Right ventricle myocardium superior (tissue), 1 donor: ENCODE measurements at places on chromosomes 3 and 15.
A peak's percentile ranks its signal among the peaks of the same experiment; 100 is the strongest.

GRCh38 chr3:19065027-19065426 is 83.3 kb upstream of the KCNH8 start:
- no peak for DNase-seq

- DNase-seq = no peak
These were observed 558.5 kb downstream of the MECOM start for GRCh38 chr3:169104972-169105371.

DNA sequence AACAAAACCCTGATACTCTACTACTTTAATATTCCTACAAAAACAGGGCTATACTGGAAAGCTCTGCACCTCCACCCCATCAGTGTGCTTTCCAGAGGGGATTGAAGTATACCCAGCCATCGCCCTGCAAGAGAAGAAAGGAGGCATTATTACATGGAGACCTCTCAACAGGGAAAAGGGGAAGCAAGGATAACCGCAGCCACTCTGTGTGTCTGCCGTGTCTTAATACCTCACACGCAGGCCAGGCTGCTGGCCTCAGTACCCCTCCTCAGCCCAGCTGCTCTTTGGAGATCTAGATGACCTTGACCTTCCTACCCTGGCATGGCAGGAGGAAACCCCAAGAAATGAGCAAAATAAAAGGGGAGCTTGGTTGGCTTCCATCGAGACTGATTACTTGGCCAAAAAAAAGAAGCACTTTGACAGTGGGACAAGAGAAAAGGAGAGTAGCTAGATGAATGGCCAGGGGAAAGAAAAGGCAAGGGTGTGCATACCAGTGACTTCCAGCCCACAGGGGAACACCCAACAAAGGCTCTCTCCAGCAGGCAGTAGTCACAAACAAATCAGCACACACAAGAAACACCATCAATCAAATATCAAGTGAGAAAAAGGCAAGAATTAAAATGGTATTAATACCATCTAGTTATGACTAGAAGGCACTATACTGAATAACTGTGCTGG is 129.4 kb downstream of the STT3B start:
- no peak for DNase-seq

DNA sequence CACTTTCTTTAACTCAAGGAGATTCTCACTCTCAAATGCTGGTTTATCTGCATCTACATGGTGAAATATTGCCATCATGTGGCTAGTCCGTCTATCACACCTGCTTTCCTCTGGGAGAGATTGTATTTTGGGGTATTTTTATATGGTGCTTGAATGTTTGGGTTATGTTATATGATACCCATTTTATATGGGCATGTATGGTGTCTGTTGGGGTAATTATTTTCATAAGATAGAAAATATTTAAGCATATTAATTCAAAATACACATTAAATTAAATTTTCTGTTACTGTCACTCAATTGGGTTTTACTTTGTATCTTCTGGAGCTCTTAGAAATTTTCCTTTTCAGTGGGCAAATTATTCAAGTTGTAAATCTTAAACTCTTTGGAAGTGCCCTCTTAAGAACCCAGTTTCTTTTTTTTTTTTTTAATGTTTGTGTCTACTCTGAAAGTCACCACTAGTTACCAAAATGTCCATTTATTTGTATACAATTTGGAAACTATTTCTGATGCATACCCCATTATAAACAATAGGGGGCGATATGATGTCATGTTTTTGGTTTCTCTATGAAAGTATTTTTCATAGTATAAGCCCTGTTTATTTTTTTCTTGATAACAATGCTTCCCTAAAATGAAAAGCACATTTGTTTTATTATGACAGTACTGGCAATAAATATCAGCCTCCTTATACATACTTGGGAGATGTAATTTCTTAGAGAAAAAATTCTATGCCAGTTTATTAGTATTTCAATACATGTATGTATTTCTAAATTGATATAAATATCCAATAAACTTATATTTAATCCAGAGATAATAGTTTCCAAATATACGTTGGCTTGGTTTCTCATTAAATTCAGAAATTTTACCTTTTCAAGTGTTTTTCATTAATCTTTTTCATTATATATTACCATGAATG is 36.1 kb upstream of the PLSCR5 start:
- no peak for DNase-seq

DNA sequence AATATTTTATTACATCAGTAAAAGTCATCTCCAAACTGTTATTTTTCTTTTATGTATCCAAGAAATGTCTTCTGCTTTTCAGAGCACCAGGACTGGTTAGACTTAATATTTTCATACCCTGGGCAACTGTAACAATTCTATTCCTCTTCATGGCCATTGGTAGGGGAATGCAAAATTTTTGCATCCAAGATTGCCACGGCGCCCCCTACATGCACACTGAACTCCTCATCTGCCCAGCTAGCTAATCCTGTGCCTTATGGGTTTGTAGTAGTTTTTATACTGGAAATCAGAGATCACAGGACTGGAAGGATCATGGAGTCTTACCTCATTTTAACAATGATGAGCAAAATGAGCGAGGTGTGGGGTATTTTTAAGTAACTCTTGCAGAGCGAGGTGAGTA is 74.2 kb downstream of the CRTC3 start:
- DNase-seq = peak; percentile 67

GRCh38 chr3:212432-212831 is 15.9 kb downstream of the CHL1 start:
- no peak for DNase-seq

DNA sequence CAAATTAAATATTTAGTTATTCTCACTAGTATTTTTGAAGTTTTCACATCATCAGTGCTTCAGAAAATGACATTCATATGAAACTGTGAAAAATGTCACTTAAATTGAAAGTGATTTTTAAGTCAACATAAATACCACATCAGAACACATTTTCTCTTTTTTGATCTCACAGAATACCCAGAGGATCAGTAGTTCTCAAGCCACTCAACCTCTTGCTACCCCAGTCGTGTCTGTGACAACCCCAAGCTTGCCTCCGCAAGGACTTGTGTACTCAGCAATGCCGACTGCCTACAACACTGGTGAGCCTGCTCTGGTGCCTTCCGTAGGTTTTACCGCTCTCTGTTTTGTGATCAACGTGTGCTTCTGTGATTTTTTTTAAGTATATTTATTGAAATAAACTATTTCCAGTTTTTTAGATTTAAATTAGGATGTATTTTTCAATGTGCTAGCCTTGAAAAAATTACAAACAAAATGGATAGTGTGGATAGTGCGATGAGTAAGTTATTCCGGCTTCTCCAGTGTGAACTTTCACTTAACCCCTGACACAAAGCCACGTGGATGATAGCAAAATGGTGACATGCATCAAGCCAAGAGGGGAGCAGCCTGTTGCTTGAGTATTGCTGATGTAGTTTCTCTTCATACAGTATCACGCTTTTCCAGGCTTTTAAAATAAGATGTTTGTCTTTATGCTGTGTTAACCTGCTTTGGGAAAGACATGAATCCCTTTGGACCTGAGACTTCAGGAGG is 26.5 kb downstream of the LYSMD4 start:
- DNase-seq = no peak

DNA sequence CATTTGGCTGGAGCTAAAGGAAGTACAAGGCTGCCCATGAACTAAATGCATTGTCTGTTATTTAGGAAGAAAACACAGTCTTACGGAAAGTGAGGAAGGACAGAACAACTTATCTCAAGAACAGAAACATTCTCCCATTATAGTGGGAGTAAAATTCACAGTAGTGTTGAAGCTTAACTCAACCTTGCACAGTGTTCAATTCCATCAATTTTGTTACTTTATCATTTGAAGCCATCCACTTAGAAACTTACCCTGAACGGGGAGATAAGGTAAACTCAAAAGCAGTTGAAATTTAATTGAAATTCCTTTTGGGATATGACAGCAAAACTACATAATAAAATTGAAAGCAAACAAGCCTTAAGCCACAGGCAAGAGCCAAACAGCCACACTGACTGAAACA is 186.9 kb downstream of the PCCB start:
- no peak for DNase-seq

GRCh38 chr3:46867550-46867898 is 4.3 kb upstream of the MYL3 start:
- DNase-seq = peak; percentile 93

GRCh38 chr3:21786438-21786797 is 35.4 kb upstream of the ZNF385D start:
- no peak for DNase-seq

GRCh38 chr15:74006774-74007639 is 12.5 kb downstream of the PML start:
- DNase-seq = no peak

DNA sequence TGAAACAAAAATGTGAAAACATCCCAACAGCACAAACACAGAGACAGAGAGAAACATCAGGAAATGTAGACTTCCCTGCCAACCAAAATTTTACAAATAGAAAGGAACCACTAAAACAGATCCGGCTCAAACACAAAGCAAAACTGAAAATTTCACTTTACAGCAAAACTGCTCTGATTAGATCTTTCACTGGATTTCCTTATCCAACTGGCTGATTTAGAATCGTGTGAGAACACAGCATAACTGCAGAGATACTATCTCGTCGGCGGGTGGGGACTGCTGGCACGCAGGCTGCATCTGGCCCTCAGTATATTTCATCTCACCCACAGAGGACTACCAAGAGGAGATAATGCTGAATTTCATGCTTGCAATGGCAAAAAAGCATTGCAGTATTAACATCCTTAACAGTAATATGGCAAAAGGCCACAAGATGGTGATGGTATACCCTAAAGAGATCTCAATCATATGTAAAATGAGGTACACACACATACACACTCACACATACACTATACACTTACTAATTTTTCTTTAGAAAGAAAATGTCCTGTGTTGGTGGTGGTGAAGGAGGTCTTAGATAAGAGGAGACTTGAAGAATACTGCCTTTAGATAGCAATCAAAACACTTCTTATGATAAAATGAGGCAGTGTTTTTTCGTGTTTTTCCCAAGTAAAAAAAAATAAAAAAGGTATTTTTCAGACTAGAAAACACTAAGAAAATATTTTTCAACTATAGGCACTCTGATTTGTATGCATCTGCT is 10.6 kb upstream of the LEO1 start:
- no peak for DNase-seq

- no peak for DNase-seq
These were observed 125.8 kb upstream of the GALNT15 start for GRCh38 chr3:16048435-16049318.

DNA sequence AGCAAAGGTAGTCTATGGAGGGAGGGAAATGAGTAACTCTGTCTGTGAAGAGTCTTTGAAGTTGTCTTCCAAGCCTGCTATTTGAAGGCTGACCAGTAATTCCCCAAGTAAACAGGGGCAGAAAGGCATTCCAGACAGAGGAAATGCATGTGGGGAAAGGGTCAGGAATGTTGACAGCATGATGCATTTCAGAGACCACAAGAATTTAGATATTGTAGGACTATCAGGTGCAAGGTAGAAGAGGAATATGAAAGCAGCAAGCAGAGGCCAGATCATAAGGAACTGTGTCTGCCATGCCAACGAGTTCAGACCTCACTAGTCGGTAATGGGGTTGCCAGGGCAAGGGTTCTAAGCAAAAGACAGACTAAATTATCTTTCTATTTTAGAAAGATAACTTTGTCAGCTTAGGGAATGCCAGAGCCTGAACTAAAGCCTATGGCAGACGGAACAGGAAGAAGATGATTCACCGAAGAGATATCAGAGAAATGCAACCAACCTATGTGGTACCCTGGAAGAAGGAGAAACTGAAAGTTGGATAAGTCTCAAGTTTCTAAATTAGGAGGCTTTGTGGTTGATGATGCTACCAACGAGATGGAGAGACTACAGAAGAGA is 327.0 kb upstream of the RORA start:
- DNase-seq = no peak

DNA sequence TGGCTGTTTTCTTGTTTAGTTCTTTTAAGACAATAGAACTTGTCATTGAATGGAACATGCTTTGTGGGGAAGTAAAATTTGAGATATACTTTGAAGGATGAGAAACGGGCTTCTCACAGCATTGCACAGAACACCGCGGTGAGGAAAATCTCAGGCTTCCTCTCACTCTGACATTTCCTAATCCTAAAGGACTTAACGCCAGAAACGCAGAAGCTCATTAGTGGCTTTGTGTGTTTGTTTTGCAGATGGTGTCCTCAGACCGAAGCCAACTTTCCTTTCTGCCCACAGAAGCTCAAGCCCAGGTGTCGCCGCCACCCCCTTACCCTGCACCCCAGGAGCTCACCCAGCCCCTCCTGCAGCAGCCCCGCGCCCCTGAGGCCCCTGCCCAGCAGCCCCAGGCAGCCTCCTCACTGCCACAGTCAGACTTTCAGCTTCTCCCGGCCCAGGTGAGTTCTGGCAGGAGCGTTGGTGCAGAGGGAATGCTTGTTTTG is 78.9 kb upstream of the BLM start:
- DNase-seq = no peak

DNA sequence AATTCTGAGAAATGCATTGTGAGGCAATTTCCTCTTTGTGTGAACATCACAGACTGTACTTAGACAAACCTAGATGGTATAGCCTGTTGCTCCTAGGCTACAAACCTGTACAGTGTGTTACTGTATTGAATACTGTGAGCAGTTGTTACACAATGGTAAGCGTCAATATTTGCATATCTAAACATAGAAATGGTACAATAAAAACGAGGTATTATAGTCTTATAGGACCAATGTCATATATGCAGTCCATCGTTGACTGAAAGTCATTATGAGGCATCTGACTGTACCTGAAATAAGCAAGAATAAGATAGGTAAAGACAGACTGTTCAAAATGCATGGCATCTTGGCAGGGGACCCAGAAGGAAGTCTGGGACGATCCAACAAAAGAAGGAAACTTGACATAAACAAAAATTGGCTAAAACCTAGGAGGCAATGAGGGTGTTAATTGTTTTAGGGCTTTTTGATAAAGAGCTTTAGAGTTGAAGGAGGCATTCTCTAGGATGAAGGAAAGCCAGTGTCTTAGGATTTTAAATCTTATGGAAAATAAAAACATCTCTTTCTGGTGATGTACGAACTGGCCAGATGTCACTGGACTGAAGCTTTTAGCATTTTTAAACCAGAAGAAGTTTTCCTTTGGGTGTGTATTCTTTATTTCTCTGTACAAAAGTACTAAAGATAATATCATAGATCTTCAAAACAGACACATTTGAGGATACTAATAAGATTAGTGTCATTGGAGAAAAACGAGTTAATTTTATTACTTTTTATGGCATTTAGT is 9.2 kb upstream of the SPRED1 start:
- no peak for DNase-seq

DNA sequence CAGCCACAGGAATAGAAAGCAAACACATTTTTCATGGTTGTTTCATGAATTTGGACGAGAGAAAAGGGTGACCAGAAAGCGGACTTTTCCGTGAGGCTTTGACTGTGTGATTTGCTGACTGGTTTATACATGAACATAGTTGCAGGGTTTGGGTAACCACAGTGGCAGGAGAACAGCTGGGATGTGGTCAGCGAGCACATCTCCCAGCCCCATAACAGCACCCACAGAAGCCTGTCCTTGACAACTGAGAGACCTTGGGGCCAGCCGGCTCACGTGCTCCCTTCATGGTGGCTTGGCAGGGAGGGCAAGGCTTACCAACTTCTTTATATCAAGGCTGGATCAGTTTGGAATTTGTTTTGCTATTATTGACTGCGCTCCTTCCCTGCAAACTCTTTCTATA is 13.2 kb upstream of the RGMA start:
- no peak for DNase-seq
